Activated CD4-positive, alpha-beta memory T cell treated with anti-CD3 and anti-CD28 coated beads for 36 hours (primary cell): ENCODE measurements at places on chromosomes 4 and X. TPM values are rescaled to one million over a fixed set of nuclear protein-coding genes. Genes with fewer than 3 reads are reported as not detected.

The CYBB gene
- not detected for total RNA-seq

The P2RY4 gene
- not detected for total RNA-seq

The AMTN gene
- not detected for total RNA-seq

The GDPD2 gene
- total RNA-seq, result not detected

The ARSJ gene
- not detected for total RNA-seq

The ARHGEF38 gene
- total RNA-seq, result not detected

The MMRN1 gene
- total RNA-seq, result not detected

The ANTXR2 gene
- 14.4 TPM for total RNA-seq

The HSFX2 gene
- not detected for total RNA-seq

The CDKL2 gene
- 0.97 TPM for total RNA-seq

The GEMIN8 gene
- total RNA-seq, result 8.5 TPM

The PCDH18 gene
- total RNA-seq, result 0.07 TPM

The CFAP99 gene
- not detected for total RNA-seq

The MAGEC2 gene
- total RNA-seq, result not detected

The S100G gene
- not detected for total RNA-seq

The UCP1 gene
- not detected for total RNA-seq

The CT55 gene
- not detected for total RNA-seq

The SERPINA7 gene
- total RNA-seq, result not detected

The CLGN gene
- total RNA-seq, result not detected

The BRS3 gene
- total RNA-seq, result not detected

The IL2 gene
- total RNA-seq, result 165 TPM

The CSN1S1 gene
- not detected for total RNA-seq

The FAM193A gene
- 22.6 TPM for total RNA-seq

The ALAS2 gene
- total RNA-seq, result not detected

The FAM53A gene
- total RNA-seq, result 1.3 TPM

The SMIM43 gene
- not detected for total RNA-seq

The F9 gene
- not detected for total RNA-seq

The FAM47A gene
- not detected for total RNA-seq

The ZAR1 gene
- not detected for total RNA-seq

The PARM1 gene
- not detected for total RNA-seq

The PNCK gene
- total RNA-seq, result not detected

The CXCL3 gene
- not detected for total RNA-seq

The CXCL6 gene
- not detected for total RNA-seq

The SLC35A2 gene
- 19.2 TPM for total RNA-seq

The NCAPG gene
- total RNA-seq, result 79.8 TPM

The STARD8 gene
- 0.80 TPM for total RNA-seq

The SPARCL1 gene
- not detected for total RNA-seq

The IL13RA1 gene
- total RNA-seq, result 1.5 TPM

The ZNF157 gene
- total RNA-seq, result 0.53 TPM

The TLR2 gene
- total RNA-seq, result 1.6 TPM

The DTHD1 gene
- total RNA-seq, result 3.8 TPM

The HPGD gene
- 3.4 TPM for total RNA-seq

The FRAS1 gene
- not detected for total RNA-seq

The FGG gene
- total RNA-seq, result not detected

The SLITRK4 gene
- not detected for total RNA-seq

The DOCK11 gene
- 47.5 TPM for total RNA-seq

The CXorf49 gene
- not detected for total RNA-seq

The CENPI gene
- 22.3 TPM for total RNA-seq

The SPANXN4 gene
- total RNA-seq, result not detected

The MAGEA1 gene
- not detected for total RNA-seq

The SRPX2 gene
- not detected for total RNA-seq

The SSX2B gene
- total RNA-seq, result not detected

The PCDH10 gene
- total RNA-seq, result not detected

The HTN1 gene
- total RNA-seq, result not detected

The EMCN gene
- total RNA-seq, result not detected

The RAB39B gene
- total RNA-seq, result 15.3 TPM

The KCND1 gene
- total RNA-seq, result 2.5 TPM
